Purkinje cell (primary cell): ENCODE measurements at places on chromosomes 11 and 22. TPM values are rescaled to one million over a fixed set of nuclear protein-coding genes. Genes with fewer than 3 reads are reported as not detected.

Gene MRPL48
- polyA plus RNA-seq = 129 and 141 TPM in 2 replicates

Gene CNTN5
- polyA plus RNA-seq = 3.0 and 5.8 TPM in 2 replicates

Gene KIRREL3
- polyA plus RNA-seq = 3.4 and 6.6 TPM in 2 replicates

Gene SLC5A4
- polyA plus RNA-seq = 0.22 and 0.39 TPM in 2 replicates

Gene TIMP3
- polyA plus RNA-seq = 1.7 and 4.4 TPM in 2 replicates

Gene OR5B12
- polyA plus RNA-seq = not detected in 2 replicates

Gene POLR3H
- 16.1 and 19.1 TPM in 2 replicates for polyA plus RNA-seq

Gene NAALADL1
- not detected in 2 replicates for polyA plus RNA-seq

Gene CRYBB3
- polyA plus RNA-seq = not detected in 2 replicates

Gene LRP5
- not detected in 2 replicates for polyA plus RNA-seq

Gene PIH1D2
- 7.2 and 8.9 TPM in 2 replicates for polyA plus RNA-seq
